Stimulated activated CD4-positive, alpha-beta T cell treated with anti-CD3 and anti-CD28 coated beads, TNF-alpha, amount 100 ng/mL, for 4 hours (primary cell): ENCODE measurements at places on chromosomes 6 and 20.

DNA sequence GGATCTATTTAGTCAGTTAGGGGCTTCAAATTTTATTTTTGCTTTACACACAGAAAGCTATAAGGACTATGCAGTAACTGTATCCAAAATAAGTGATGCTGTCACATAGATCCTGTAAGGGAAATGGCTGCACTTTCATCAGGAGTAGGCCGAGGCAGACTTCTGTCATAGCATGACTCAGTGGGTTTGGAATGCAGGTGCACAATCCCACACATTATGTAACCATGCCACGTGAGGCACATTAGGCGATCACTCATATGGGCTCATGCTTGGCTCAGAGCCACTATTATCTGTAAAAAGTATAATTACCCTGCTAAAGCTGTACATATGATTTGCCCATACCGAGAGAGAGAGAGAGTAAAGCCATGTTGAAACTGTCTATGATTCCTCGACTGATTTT, 1189.4 kb upstream of the EYS start:
- no peak for DNase-seq

- DNase-seq, result no peak
Measured at GRCh38 chr6:35489066-35489465, 7.8 kb downstream of the TEAD3 start.

- DNase-seq, result no peak
Measured at GRCh38 chr6:23176883-23177282, 607.5 kb downstream of the HDGFL1 start.

GRCh38 chr20:15949391-15949790, 623.9 kb downstream of the KIF16B start:
- no peak for DNase-seq

DNA sequence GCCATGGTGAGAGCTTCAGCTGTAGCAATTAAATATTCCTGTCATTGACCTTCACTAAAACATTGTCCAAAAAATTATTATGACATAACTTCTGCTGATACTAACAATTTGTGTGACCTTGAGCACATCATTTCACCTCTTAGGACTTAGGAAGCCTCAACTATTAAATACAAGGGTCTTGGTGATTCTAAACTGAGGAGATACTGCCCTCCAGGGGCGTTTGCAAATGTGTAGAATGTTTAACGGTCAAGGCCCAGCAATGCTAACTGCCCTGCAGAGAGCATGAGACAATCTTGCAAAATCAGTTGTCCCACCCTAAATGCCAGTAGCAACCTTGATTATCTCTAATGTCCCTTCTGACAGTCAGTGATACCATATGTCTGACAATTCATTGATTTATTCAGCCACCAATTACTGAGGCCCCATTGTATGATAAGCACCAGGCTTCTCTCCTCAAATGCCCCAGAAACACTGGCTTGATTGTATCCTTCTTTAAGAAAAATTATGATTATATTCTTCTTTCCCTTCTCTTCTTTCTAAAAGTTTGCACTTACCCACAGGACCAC, 284.1 kb upstream of the PLN start:
- DNase-seq, result no peak

GRCh38 chr6:13722880-13723279, 11.2 kb upstream of the RANBP9 start:
- no peak for DNase-seq

GRCh38 chr6:1724124-1724523, 114.4 kb downstream of the FOXC1 start:
- DNase-seq, result no peak

GRCh38 chr20:16158090-16158975, 414.9 kb downstream of the KIF16B start:
- no peak for DNase-seq
